ENCODE measurements at places on chromosomes 2 and 18.

- peak; percentile 37 for DNase-seq
Measured at GRCh38 chr18:76977684-76978232, 154.8 kb downstream of the MBP start.

- DNase-seq: no peak
Measured at GRCh38 chr2:167980439-167980838, 267.0 kb downstream of the STK39 start.

GRCh38 chr2:224927646-224928173 lies 114.6 kb downstream of the DOCK10 start:
- no peak for DNase-seq

DNA sequence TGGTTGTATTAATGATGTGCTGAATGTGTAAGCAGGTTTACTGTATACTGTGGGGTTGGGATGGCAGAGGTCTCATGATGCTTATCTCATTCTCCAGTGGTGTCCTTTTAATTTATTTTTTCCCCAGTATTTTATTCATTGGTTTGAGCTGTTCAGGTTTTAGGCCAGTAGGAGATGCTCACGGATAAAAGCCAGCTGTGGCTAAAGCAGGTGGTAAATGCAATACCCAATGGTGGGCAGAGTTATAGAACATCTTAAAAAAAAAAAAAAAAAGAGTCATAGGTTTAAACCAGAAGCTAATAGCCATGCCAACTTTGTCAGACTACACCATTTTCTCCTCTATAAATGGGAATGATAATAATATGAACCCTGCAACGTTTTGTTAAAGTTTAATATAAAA lies 57.8 kb upstream of the NEUROD1 start:
- no peak for DNase-seq

All from ecto neural progenitor cell (in vitro differentiated cells).